ENCODE measurements at places on chromosomes 6 and 20.

GRCh38 chr6:6968731-6969552 lies 138.8 kb upstream of the RREB1 start:
- DNase-seq: no peak

DNA sequence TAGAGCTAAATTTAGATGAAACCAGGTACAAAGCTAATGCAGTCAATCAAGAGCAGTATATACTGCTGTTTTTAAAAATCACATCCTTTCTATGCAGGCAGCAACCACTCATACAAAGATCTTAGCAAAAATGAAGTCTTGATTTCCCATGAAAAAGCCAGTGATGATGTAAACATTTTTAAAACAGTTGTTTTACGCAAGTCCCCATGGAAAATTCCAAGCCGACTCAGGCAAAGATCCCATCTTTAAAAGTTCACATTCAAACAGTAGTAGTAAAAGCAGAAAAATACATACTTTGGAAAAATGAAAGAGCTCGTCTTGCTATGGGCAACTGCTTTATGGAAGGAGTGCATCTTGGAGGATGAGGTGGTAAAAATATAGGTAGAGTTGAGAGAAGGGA lies 84.0 kb downstream of the RCAN2 start:
- DNase-seq: no peak

- DNase-seq: peak; percentile 50
Measured at GRCh38 chr20:47490795-47491194, 10.9 kb upstream of the NCOA3 start.

DNA sequence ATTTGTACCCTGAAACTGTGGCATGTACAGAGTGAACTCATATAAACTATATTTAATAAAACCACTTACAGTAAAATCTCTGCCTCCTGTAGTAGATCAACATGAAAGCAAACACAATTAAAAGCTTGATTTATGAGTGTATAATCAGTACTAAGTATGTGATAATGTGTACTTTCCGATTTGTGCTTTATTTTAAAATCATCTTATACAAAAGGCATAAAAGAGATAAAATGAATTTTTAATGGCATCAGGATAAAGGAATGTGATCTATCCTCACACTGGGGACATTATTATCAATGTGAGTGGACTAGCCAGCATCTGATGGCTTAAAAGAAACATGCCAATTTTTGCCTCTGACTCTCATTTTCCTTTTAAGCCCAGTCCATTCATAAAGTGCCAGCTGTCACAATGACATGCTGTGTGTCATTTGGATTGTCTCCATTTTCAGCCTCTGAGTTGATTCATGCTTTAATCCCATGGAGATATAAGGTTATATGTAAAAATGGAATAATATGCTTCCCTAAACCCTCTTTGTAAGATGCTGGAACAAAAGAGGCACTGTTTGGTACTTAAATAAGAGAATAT lies 831.6 kb upstream of the EYS start:
- DNase-seq: no peak

- DNase-seq: no peak
Measured at GRCh38 chr6:154206141-154206540, 150.5 kb downstream of the IPCEF1 start.

DNA sequence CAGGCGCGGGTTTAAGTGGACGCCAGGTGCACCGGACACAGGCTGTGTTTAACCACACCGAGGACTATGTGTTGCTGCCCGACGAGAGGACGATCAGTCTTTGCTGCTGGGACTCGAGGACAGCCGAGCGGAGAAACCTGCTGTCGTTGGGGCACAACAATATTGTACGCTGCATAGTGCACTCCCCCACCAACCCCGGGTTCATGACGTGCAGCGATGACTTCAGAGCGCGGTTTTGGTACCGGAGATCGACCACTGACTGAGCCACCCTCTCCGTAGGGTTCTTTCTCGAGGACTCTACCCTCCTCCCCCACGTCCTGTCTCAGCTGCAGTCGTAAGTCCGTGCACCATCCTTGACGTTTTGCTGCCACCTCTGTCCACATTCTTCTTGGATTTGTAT lies 8.6 kb upstream of the CASS4 start:
- DNase-seq: no peak
